SK-N-MC (cell line): ENCODE measurements at places on chromosomes 11 and 22.

DNA sequence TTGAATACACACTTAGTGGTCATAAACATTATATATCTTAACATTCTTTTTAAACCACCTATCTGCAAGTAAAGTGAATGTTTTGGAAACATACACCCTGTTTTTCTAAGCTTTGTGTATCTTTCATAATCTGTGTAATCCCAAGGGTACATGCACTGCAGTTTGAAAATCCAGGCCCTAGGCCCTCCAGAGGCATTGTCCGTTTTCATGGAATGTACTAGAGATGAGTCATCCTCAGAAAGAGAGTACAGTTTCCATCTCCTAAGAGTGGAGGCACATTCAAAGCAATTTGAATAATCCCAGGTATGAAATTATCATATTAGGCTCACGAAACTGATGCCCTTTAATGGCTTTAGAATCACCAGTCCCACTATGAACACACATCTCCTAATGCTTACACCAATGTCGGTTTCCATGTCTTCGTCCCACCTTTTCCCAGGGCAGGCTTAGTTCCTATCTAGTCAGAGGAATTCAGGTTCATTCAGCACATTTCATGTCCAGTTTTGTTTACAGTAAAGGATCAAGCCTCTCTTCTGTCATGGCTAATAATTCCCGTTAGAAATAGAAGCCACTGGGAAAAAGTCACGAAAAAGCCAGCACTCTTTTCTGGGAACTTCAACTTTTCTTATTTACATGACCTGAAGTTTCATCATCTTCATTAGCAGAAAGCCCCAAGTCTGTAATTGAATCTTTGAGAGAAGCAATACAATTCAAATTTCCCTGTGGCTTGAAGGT lies 39.5 kb upstream of the CD44 start:
- no peak for DNase-seq

GRCh38 chr22:45757068-45757467 lies 85.4 kb downstream of the ATXN10 start:
- no peak for DNase-seq

GRCh38 chr11:36177836-36178235 lies 111.4 kb downstream of the COMMD9 start:
- DNase-seq: no peak

- no peak for DNase-seq
Observed at GRCh38 chr11:7204778-7205177, 46.9 kb upstream of the SYT9 start.

DNA sequence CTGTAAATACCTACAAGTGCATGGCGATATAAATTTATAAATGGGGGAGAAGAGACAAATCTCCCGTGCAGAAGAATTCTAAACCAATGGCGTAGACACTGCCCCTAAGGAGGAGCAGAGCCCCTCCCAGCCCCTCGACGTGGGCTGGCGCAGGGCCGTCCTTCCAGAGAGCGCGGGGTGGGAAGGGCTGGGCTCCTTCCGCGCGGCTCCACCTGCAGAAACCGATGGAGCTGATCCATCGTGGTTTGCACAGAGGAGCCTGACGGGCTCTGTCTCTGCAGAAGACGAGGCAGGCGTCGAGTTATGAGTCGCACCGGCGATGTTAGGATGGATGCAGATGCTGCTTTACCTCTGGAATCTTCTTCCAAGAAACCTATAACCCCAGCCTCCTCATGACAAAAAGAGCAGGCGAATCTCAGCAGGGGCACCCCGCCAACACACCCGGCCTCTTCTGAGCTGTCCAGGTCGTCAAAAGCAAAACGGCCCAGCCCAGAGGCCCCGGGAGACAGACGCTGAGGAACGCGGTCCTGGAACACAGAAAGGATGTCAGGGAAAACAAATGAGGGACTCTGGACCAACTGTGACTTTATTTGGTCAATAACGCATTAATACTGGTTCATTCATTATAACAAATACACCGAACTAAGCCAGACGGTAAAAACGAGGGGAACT lies 11.0 kb upstream of the B4GALNT4 start:
- DNase-seq: no peak

DNA sequence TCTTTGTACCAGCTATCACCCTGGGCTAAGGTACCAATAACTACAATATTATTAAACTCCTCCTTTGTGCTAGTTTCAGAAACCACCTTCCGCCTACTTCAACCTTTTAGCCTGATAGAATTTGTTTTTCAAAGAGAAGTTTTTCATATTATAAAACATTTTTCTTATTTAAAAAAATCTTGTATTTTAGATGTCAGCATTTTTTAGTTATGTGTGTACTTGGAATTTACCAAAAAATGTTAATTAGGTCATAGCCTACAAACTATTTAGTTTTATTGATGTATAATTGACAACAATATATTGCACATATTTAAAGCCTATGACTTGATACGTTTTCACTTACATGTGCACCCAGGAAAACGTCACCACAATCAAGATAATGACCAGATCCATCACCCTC lies 1097.6 kb downstream of the JRKL start:
- DNase-seq: no peak

DNA sequence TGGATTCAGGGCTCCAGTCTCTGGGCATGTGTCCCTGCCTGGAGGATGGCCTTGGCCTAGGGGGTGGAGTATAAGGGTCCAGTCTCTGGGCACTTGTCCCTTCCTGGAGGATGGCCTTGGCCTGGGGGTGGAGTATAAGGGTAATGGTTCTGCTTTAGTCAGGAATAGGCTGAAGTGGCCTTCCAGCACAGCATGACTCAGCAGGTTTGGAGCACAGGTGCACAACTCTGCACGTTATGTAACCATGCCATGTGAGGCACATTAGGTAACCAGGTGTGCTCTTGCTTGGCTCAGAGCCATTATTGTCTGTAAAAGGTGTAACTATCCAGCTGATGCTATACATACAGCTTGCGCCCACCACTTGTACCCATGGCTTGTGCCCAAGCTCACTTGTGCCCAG lies 48.4 kb upstream of the POLD3 start:
- DNase-seq: no peak

- DNase-seq: no peak
Observed at GRCh38 chr22:35733791-35734516, 16.3 kb downstream of the APOL5 start.

GRCh38 chr11:87596176-87596575 lies 558.4 kb downstream of the TMEM135 start:
- DNase-seq: no peak

DNA sequence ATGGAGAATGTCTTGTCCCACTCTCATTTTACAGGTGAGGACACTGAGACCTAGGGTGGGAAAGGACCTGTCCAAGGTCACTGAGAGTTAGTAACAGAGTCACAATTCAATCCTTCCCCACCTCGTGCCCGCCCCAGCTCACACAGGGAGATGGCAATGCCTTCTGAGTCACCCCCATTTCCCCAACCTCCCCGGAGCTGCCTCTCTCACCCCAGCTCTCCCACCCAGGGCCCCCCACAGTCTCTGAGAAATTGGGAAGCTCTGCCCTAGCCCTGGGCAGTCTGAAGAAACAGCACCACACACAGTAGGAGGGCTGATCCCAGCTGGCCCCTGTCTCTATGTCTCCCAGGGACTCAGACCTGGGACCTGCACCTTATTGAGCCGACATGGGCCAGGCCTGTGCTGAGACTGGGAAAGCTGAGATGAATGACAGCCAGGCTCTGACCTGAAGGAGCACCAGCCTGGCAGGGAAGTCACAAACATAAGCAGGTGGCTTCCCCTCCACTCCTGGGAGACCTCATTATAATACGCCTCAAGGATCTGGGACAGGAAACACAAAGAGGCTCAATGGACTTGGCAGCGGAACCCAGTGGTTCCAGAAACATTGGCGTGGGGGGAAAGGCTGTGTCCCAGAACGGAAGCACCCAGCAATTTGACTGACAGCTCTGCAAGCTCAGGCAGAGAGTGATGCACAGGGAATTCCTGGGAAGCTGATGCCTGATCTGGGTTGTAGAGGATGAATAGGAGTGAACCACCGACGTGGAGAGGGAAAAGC lies 51.0 kb downstream of the CD6 start:
- DNase-seq: no peak

DNA sequence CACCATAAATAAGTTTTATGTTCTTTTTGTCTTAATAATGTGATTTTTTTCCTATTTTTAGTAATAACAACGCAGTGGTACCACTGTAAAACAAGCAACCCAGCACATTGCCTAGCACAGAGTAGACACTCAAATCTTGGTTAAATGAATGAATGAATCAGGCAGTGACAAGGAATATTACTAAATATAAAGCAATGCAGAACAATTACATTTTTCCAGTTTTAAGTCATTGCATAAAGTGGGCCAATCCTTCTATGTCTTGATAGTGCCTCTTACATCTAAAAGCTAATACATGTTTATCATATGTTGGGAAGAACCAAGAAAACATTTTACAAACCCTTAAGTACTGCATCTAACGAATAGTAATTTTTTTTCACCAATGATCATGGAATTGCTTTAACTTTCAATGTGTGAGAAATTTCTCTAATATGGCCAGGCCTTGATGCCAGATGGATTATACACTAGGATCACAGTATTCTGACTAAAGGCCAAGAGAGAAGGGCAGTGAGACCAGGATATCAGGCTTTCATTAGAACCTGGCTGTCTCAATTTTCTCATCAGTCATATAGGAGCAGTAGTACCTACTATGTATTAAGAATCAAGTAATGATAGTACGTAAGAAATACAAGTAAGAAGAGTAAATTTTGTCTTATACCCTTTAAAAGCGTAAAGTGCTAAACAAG lies 88.5 kb downstream of the TRIM44 start:
- no peak for DNase-seq

- DNase-seq: no peak
Observed at GRCh38 chr11:12744826-12745502, 70.7 kb downstream of the TEAD1 start.

- no peak for DNase-seq
Observed at GRCh38 chr11:75298191-75298975, 53.1 kb downstream of the ARRB1 start.

- DNase-seq: no peak
Observed at GRCh38 chr22:40241200-40241763, 63.6 kb downstream of the TNRC6B start.
